ENCODE measurements at places on chromosomes 1 and 21. TPM values are rescaled to one million over a fixed set of nuclear protein-coding genes. Genes with fewer than 3 reads are reported as not detected.

Gene MTMR11
- total RNA-seq = 20.4 TPM

Gene TTC22
- 8.4 TPM for total RNA-seq

Gene C1orf116
- 123 TPM for total RNA-seq

Gene SLC19A2
- total RNA-seq = 11.1 TPM

Gene BRINP3
- total RNA-seq = 2.1 TPM

Gene HIPK1
- total RNA-seq = 95.0 TPM

Gene WNT2B
- 11.8 TPM for total RNA-seq

Gene SLC1A7
- total RNA-seq = 0.68 TPM

Gene USF1
- total RNA-seq = 81.8 TPM

Gene KRTAP19-1
- total RNA-seq = not detected

Gene ADAMTSL4
- total RNA-seq = 164 TPM

DNA sequence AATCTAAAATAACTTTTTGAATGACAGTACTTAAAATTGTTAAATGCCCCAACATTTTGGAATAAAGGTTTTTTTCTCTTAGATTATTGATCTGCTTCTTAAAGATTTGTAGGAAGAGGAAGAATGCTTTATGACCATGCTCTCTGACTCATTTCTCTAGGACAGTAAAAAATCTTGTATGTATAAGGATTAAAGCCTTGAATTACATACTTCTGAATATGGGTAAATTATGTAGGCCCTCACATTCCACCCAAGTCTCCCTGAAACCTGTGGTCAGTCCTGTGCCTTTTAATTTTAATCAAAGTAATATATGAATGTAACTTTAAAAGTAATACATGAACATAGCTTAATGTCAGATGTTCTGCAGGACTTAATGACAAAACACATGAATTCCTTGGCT lies 50.5 kb downstream of the ABCD3 start:
- DNase-seq = no peak

GRCh38 chr1:10280439-10281350 lies 70.3 kb downstream of the KIF1B start:
- no peak for DNase-seq

DNA sequence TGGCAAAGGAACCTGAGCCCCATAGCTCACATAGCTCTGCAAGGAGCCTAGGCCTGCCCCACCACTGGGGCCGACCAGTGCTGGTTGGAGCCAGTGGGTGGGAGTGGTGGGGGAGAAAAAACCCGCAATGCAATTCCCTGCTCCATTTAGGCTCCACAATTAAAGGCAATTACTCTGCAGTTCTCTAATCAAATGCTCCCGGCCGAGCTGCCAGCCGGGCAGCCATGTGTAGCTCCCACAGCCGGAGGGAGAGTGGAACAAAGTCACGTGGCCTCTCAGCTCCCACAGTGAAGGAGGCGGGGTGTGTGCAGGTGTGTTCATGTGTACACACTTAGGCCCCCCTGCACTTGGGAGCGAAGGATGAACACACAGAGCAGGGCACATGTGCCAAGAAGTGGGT lies 81.6 kb downstream of the KIRREL1 start:
- DNase-seq = no peak

GRCh38 chr1:170634824-170635410 lies 29.0 kb upstream of the PRRX1 start:
- no peak for DNase-seq

DNA sequence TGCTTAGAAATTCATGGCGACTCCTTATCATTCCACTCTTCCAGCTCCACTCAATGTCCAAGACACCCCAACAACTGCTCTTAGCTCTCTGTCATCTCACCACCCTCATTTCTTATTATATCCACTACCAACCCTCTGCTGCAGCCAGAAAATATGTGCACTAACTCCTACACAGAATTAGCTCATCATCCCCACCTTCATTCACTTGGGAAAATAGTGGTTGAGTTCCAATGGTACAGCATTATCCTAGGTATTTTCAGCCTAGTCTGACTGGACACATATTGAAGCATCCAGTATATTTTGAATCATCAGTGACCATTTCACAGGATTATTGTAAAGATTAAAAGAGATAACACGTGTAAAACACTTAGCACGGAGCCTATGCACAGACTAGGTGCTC lies 16.7 kb upstream of the VSIG8 start:
- no peak for DNase-seq

- DNase-seq = no peak
Observed at GRCh38 chr1:173590557-173590956, 12.3 kb downstream of the SLC9C2 start.

DNA sequence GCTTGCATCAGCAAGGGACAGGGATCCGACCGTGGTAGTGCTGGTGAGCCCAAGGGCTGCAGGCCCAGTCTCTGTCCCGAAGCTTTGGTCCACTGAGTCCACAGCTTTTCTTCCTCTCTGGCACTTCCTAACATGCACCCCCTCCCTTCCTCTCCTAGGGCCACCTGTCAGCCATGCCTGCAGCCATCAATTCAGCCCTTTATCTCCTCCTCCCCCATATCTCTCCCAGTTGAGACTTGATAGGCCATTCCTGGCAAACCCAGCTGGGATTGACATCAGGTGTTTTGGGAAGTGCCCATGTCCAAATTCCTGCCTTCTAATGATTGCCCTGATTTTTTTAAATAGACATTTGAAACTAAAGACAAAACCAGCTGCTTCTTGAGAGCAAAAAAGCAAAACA lies 25.6 kb downstream of the HLX start:
- no peak for DNase-seq

DNA sequence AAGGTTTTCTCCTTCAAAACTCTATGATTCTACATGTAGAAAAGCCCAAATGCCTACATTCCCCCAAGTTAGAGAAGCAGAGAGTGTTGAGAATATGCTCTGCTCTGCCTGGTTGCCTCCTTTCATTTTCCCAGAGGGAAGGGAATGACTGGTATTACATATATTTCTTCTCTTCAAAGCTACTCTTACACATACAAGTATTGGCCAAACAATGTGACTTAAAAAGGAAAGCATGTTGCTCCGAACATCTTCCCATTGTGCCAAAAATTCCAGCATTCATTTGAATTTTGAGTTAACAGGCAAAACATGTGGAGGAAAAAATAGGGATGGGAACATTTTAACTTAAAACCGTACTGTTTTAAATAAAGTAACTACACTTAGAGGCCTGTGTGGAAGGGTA lies 125.2 kb downstream of the COQ8A start:
- DNase-seq = no peak

DNA sequence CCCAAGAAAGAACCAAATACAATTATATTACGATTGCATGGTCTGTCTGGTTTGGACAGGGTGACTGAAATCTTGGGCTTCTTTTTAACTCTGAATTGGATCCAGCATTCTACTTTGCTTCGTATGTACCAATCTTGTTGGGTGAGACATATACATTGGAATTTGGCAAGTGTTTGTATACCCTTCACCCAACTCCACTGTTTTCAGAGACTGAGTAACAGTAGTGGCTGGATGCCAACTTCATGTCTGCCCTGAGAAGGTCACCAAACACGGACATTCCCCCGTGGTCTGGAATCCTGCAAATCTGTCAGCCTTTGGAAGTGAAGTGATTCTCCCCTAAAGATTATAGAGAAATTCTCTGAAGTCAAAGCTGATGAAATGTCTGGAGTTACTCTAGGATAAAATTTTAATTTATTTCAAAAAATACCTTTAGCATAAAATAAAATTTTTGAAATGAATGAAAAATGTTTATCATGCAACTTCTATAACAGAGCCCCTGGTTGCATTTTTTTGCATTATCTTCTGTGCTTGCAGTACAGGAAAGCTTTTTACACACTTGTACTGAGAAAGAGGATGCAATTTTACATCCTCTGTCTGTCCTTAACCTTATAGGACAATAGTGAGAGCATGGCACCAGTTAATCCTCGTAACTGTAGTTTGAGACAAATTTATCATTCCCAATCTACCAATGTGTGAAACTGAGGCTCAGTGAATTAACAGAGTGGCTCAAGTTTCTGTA lies 201.8 kb downstream of the DISC1 start:
- no peak for DNase-seq

GRCh38 chr1:12245116-12245515 lies 15.3 kb downstream of the VPS13D start:
- DNase-seq = no peak

DNA sequence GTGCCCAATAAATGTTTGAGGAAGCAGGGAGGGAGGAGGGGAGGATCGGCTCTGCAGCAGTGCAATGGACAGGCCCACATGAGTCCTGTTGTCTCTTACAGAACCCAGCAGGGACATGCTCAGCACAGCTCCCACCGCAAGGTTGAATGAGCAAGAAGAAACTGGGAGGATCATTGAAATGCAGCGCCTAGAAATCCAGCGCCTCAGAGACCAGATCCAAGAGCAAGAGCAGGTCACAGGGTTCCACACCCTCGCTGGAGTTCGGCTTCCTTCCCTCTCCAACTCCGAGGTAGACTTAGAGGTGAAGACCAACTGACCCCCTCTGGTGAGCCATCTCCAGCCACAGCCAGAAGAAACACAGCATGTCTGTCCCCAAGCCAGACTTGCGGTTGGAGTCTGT lies 15.9 kb upstream of the TMEM125 start:
- DNase-seq = no peak

DNA sequence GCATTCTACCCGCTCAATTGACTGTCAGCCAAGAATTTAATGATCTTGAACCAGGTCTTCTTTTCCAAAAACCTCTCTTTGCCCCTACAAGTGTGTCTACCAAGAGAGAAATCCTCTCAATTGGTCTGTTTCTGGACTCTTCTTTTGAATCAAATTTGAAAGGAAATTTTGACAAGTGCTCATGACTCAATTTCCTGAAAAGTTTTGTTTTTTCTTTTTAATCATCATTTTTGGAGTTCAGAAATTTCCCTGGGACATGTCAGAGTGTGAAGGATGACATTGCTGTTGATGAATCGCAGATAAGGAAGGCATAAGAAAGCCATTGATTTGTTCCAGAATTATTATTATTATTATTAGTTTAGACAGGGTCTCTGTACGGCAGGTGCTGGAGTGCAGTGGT lies 88.2 kb upstream of the AKT3 start:
- DNase-seq = no peak

DNA sequence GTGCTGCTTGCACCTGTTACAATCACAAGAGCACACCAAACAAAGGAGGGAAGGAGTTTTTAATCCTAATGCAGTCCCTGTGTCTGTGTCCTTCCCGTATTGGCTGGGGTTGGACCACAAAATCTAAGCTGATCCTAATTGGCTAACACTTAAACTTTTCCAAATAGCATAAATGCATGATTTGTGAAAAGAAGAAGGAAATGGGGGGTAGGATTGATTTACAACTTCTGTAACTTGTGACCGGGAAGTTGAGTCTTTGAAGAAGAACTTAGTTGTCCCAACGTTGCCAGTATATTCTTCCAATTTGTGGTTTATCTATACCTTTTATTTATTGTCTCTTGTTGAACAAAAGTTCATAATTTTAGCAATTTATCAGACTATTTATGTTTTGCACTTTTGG lies 11.8 kb upstream of the IPP start:
- DNase-seq = no peak
